GM03348 (cell line): ENCODE measurements at places on chromosomes 2 and 18.

DNA sequence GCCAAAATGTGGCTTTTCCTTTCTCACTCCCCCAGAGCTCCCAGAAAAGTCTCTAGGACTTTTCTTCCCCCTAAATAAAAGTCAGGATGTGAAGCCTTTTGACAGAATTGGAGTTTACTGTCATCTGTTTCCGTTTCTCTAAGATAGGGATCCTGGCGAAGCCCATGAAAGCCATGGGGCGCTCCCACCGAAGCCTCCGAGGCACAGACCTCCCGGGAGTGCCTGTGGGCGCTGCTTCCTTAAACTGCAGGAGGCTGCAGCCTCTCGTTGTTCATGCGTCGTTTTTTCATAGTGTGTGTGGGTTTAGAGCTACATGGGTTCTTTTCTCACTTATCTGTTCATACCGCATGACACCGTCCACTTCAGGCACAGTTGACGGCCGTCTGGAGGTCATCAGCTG lies 56.8 kb downstream of the ASAP2 start:
- DNase-seq: no peak

DNA sequence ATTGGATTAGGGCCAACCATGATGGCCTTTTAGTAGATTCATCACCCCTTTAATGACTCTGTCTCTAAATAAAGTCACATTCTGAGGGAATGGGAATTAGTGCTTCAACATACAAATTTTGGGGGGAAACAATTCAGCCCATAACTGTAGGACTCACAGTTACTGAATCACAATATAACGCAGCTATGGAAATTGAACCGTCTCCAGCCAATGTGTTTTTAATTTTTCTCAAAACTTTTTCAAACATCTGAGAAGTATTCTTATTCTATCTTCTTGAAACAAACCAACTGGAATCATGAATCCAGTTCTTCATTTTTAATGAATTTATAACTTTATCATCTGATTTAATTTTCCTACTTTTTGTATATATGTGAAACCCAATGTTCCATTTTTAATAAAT lies 373.1 kb upstream of the SYT4 start:
- no peak for DNase-seq

DNA sequence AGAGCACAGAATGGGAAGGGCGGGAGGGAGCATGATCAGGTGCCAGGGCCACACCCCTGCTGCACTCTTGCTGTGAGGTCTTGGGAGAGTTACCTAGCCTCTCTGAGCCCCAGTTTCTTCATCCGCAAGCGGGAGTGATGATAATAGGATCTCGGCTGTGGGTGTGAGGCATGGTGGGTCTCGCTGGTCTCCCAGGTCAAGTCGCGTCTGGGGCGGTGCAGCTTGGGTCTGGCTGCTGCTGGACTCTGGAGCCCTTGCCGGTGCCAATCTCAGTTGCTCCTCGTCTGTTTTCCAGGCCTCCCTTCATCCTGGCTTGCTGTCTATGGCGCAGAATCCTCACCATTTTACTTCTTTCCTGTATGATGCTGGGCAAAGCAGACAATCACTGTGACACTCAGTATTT lies 130.3 kb upstream of the RAB12 start:
- DNase-seq: no peak

DNA sequence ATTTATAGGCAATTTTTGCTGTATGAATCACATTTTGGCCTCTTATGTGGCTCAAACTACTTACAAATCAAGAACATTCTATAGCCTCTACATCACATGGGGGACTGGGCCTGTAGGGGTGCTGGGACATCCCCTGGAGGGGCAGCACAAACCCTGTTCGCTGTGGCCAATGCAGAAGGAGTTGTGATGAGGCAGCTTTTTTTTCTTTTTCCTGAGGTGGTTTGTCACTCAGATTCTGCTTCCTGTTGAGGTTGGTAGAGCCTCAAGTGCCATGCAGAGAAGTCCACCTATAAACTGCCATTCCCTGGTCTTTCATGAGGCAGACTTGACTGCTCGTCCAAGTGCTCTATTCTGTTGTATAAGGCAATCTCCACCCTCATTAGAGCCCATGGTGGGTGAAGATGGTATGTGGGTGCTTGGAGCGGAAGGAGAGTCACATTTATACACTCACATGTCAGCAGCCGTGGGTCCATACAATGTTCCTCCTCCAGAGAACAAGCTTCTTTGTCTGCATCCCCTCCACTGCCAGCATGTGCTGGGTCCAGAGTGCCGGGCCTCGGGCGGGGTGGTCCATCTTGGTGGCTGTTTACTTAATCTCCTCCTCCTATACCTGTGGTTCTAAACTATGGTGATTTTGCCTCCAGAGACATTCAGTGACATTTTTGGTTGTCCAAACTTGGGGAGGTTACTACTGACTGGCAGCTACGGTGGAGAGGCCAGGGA lies 120.3 kb downstream of the ACOXL start:
- DNase-seq: no peak

- no peak for DNase-seq
These were observed 12.8 kb upstream of the MSGN1 start for GRCh38 chr2:17803497-17803896.

GRCh38 chr2:65649811-65650589 lies 217.6 kb upstream of the SPRED2 start:
- no peak for DNase-seq

GRCh38 chr2:66899648-66900047 lies 464.7 kb downstream of the MEIS1 start:
- no peak for DNase-seq

DNA sequence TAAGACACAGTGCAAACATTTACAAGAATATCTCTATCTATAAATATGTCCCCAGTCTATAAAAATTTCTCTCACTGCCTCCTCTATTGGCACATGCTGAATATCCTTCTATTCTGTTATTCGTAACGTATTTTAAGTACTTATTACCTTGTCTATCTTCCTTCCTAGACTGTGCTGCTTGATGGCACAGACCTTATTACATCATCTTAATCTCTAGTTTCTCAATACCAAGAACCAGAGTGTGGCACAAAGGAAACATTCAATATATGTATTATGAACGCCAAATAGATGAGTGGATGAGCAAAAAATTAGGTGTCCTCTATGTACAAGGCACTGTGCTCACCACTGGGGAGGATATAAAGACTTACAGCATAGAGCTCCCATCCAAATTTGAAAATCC lies 282.8 kb downstream of the NBAS start:
- DNase-seq: no peak

DNA sequence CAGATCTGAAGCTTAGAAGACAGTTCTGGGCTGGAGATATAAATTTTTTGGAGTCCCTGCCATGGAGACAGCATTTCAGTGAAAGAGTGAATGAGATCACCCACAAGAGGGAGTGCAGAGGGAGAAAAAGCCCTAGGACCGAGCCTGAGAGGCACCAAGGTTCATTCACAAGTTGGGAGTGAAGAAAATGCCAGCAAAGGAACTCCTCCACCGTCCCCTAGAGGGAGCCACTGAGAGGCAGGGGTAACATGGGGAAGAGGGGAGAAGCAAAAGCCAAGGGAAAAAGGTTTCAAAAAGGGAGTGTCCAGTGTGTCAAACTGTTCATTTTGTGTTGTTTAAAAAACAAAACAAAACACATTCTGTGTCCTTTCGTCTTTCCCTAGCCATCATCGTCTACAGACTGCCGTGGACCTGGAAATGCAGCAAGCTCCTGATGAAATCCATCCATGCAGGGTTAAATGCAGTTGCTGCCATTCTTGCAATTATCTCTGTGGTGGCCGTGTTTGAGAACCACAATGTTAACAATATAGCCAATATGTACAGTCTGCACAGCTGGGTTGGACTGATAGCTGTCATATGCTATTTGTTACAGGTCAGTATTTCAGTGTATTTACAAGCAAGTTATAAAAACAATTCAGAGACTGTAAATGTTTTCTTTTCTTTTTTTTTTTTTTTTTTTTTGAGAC lies 19.1 kb downstream of the CYBRD1 start:
- DNase-seq: no peak

- no peak for DNase-seq
These were observed 553.8 kb downstream of the PIK3C3 start for GRCh38 chr18:42508683-42509296.

DNA sequence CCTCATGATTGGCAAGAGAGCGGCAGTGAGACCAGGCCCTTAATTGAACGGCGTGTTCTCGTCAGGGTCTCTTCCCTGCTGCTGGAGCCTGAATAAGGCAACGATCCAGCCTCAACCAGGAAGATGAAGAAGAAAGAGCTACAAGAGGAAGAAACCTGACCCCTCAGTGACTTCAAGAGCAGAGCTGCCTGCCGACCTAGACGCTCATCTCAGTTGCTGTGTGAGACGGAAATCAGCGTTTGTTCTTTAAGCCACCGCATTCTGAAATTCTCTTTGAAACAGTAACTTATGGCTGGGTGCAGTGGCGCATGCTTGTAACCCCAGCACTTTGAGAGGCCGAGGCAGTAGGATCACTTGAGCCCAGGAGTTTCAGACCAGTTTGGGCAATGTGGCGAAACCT lies 29.6 kb upstream of the KCNG3 start:
- no peak for DNase-seq

DNA sequence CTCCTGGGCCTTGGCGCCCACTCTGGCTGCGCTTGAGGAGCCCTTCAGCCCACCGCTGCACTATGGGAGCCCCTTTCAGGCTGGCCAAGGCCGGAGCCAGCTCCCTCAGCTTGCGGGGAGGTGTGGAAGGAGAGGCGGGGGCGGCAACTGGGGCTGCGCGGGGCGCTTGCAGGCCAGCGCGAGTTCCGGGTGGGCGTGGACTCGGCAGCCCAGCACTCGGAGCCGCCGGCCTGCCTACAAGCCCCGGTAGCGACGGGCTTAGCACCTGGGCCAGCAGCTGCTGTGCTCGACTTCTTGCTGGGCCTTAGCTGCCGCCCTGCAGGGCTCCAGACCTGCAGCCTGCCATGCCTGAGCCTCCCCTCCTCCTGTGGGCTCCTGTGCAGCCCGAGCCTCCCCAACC lies 141.5 kb upstream of the SLC39A10 start:
- no peak for DNase-seq

DNA sequence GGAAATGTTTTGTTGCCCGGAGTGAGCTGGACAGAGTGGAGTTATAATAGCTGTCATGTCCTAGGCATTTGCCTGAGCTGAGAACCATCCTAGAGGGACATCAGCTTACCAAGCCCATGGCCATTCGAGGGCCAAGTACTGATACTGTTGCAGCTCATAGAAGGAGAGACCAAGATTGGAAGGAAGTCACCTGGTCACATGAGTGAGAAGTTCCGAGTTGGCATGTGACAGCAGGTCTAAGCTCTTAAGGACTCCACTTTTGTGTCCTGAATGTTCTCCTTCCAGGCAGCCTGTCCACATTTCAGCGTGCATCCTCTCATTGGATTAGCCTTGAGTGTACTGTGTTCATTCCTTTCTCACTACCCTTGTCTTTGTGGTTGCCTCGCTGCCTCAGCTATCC lies 4.4 kb downstream of the FHOD3 start:
- DNase-seq: no peak

DNA sequence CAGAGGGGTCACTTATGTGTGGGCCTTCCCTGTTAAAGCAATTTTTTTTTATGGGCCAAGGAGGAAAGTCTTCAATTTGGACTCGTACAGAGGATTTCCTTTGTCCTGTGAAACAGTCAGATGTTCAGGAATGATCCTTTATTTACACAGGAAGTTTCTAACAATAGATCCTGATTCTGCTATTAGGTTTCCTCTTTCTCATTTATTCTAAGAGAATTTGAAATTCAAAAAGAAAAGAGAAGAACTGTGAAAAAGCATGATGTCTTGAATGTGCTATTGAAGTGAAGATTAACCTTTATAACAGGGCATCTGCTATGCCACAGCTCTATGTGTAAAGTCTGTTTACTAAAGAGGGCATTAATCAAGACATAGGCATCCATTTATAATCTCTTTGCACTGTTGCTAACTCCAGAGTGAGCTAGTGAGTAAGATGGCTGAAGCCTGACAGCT lies 105.3 kb upstream of the FAM98A start:
- DNase-seq: no peak

GRCh38 chr2:191220671-191221070 lies 24.5 kb upstream of the MYO1B start:
- DNase-seq: no peak

DNA sequence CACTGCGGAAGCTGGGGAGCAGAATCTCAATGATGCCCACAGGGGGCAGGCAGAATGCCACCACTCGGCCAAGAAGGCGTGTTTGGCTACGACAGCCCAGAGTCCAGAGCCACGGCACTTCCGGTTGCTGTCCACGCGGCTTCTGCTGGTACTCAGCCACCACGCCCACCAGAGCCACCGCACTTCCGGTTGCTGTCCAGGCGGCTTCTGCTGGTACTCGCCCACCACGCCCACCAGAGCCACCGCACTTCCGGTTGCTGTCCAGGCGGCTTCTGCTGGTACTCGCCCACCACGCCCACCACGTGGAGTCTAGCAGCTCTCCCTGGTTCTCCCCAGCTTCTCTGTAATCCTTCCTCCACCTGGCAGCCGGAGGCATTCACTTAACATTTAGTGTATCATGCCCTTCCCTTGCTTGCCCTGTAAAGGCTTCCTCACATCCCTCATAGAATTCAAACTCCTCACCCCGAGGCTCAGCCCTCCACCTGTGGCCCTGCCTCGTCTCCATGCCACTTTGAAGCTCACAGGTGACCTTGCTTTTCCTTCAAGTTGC lies 40.1 kb upstream of the APCDD1 start:
- no peak for DNase-seq

DNA sequence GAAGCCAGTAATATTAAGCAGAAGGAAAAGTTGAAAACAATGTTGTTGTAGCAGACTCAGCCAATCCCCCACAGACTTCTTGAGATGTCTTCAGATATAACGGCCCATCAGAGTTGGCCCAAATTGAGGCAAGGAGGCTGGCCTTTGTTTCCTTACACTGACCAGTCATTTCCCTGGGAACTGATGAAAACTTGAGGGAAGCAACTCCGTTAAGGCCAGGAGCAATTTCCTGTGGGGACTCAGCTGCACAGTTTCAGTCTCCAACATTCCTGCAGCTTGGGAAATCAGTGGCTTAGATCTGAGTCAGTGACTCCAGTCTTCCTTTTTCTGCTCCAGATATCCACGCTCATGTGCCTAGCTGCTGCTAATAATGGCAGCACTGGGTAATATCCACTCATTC lies 75.7 kb downstream of the FTCDNL1 start:
- DNase-seq: peak; percentile 15

- no peak for DNase-seq
These were observed 17.7 kb downstream of the MYCN start for GRCh38 chr2:15957881-15958713.

DNA sequence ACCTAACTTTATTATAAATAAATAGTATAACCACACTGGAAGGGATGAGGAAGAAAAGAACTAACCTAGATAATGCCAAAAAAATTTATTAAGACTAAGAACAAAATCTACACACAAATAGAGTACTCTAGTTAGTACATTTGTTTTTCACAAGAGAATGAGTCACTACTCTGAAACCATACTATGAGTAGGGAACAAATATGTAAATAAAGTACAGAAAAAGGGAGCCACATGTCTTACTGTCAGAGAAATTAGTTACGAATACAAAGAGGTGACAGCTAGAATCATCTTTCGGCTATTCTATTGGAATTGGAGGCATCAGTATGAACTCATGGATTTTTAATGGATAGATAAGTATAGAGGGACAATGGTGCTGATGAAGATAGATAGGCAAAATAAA lies 150.5 kb downstream of the COPS8 start:
- DNase-seq: no peak

DNA sequence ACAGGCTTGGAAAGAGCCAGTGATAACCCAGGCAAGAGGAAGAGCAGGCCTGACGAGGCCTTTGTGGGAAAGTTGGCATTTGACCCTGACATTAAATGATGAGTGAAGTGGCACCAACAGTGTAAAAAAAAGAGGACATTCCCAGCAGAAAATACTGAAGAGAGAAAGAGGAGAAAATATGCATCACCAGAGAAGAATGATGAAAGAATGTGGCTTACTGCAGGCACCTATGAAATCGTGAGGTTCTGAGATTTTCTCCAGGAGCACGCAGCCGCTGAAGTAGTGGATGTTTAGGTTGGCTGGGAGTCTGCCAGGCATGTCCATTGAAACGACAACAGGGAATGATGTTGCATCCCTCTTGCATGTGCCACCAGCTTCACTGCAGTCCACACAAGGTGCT lies 13.8 kb downstream of the EHD3 start:
- no peak for DNase-seq
